ENCODE measurements at places on chromosomes 3 and 15. TPM values are rescaled to one million over a fixed set of nuclear protein-coding genes. Genes with fewer than 3 reads are reported as not detected.

RBPMS2 gene
- 0.91 TPM for total RNA-seq

AMT gene
- 0.32 TPM for total RNA-seq

DUOX2 gene
- total RNA-seq, result not detected

HYAL3 gene
- 3.0 TPM for total RNA-seq

CGNL1 gene
- 0.12 TPM for total RNA-seq

DNA sequence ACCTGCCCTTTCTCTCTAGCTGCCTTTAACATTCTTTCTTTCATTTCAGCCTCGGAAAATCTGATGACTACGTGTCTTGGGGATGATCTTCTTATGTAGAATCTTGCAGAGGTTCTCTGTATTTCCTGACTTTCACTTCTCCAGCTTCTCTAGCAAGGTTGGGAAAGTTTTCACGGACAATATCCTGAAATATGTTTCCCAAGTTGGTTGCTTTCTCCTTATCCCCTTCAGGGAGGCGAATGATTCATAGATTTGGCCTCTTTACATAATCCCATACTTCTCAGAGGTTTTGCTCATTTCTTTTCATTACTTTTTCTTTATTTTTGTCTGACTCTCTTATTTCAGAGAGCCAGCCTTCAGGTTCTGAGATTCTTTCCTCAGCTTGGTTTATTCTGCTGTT is 62.1 kb upstream of the CCDC54 start:
- peak; percentile 43 for DNase-seq

DNA sequence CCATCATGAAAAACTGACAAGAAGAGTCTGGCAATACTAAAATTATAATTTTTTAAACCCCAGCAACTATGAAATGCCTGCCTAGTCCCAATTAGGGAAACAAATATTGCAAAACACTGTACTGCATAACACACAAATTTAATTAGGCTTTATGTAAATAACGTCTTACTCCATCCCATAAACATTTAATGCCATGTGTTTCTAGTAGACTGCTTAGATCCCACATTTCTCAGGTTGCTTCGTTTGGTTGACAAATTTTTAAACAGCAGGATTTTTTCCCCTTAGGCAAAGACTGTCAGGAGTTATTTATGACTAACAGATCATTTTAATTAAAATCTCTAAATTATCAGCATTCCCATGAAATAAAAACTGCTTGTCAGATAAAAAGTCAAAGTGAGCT is 29.9 kb downstream of the EIF2AK4 start:
- DNase-seq, result peak; percentile 24

DNA sequence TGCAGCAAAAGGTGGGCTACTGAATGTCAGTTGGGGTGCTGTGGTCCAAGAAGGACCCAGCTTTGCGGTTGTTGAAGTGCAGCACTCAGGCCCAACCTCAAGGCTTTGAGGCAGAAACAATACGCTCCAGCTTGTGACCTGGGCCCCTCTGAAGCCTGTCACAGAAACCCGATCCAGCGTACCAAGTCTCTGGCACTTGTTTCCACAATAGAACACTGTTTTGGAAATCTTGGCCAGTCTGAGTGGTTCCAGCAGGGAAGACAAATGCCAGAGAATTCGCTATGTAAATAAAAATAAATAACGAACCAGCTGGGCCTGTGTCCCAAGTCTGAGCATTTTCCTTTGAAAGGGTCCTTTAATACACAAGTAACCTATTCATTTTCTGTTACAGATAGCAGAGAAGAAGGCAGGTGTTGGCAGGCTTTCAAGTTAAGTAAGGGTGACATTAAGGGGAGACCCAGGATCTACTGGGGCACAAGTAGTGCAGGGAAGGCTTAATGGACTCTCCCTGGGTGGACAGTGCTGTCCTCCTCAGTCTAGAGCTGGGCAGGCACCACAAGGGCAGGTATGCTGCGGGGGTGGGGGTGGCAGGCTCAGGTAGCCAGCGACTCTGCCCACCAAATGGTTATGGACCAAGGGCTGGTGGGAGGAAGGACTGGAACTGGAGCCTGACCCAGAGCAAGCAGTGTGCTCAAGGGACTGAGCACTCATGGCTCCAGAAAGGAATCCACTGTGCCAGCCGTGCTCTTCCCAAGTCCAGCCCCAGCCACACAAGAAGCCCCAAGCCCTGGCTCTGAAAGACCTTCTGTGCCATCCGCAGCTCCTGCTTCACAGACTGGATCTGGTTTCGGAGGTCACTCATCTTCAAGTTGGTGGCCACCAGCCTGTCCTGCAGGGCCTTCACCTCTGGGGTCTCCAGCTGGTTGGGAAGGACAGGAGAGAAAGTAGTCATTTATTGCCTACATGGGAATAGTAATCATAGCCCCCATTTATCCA is 26.3 kb downstream of the CCDC13 start:
- peak; percentile 30 for DNase-seq

GRCh38 chr3:51681453-51681852 is 10.4 kb downstream of the TEX264 start:
- DNase-seq, result peak; percentile 22

DNA sequence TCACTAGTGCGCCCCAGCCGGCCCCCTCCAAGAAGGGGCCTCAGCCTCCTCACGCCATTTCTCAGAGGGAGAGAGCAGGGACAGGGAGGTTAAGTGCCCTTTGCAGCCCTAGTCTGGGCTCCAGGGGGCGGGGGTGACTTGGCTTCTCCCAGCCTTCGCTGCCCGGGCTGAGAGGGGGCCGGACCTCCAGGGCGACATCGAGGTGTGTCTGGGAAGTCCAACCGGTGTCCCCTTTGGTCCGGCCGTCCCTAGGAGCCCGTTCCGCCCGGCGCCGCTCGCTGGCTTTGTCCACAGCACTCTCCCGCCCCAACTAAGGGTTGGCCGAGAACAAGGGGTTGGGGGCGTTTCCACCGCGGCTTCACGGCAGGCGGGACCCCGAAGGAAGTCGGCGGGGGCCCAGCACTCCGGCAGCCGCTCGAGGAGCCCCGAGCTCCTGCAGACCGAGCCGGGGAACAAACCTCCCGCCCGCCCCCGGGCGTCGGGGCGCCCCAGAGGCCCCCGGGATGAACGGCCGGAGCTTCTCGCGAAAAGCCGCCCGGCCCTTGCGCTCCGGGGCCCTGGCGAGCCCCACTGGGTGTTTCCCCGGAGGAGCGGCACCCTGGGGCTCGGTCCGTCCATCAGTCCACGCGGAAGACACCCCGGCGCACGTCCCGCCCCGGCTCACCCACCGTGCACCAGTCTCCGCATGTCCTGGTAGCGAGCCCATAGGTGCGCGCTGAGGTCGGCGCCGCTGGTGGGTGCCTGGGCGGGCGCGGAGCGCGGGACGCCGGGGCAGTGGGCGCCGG is 627 bp downstream of the NT5DC2 start:
- DNase-seq, result peak; percentile 37

- peak; percentile 28 for DNase-seq
Measured at GRCh38 chr3:125194061-125194848, 18.3 kb downstream of the SLC12A8 start.

DNA sequence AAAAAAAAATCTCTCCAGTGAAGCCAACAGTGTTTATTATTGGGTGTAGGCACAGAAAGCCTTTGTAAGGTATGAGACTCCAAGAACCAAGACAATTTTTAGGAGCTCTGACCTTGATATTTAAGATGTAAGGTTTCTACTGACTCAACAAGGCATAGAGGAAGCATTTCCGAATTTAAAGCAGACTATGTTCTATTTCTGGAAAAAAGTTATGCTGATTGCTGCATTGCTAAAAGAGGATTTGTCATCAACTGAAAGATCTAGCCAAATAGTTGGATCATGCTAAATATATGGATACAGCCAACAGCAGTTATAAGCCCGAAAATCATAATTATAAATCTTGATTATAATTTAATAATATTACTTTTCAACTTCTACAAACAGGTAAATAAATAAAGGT is 53.3 kb upstream of the MELTF start:
- no peak for DNase-seq

DNA sequence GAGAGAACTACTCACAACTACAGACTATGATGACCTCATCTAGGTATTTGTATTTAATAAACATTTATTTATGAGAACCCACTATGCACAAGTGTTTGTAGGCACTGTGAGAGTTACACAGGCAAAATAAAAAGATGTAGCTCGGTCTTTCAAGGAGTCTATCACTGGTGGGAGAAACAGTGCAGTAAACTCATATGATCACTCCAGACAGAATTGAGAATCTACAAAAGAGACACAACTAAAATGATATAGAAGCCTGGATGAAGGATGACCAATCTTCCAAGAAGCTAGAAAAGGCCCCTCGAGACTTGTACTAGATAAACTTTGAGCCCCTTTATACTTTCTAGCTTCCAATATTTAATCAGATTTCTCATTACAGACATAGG is 70.2 kb upstream of the ZBTB20 start:
- DNase-seq, result no peak

- DNase-seq, result no peak
Measured at GRCh38 chr3:132553826-132554225, 43.2 kb upstream of the ACKR4 start.

- DNase-seq, result no peak
Measured at GRCh38 chr3:66433522-66433782, 67.4 kb downstream of the LRIG1 start.

DNA sequence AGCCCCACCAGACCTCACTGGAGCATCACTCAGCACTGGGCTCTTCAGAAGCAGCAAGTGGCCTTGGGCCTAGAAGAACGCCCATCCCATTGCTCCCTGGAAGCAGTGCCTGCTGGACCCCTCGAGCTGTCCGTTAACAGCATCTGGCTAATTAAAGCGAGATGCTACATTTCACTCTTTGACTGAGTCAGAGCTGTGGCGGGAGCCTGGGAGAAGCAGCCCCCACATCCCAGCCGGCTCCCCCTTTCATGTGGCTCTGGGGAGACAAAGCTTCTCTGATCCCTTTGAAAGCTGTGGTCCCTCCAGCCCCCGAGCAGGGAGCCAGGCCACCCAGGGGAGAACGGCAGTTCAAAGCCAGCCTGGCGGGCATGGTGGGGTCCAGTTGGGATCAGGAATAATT is 103.7 kb downstream of the MEGF11 start:
- DNase-seq, result no peak

DNA sequence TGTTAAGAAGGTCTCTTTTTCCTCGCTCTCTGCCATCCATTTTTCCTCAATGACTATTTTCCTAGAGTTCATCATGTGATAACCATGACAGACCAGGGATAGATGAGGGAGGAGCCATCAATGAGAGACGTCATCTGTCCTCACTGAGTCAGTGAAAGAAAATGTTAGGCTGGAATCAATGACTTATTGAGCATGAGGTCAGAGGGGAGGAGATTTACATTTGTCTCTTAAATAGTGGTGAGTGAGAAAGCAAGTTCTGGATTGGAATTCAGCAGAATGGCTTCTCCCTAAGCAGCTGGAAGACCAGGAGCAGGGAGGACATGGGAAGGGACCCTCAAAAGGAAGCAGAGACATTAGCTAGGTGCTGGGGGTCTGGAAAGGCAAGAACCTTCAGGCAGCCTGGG is 28.2 kb upstream of the USP3 start:
- peak; percentile 90 for DNase-seq

GRCh38 chr15:28114721-28115622 is 15.9 kb upstream of the OCA2 start:
- no peak for DNase-seq

DNA sequence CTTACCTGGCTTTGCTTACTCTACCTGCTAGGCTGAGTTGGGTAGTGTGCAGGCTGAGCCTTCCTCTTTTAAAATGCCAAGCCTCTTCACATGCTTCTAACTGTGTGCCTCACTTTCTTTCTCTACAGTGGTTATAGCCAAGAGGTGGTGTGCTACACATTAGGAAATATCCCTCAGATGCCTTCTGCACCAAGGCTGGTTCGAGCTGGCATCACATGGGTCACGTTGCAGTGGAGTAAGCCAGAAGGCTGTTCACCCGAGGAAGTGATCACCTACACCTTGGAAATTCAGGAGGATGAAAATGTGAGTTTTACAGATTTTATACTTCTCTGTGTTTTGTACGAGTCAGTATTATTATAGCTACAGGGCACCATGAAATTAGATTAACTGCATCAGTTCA is 117.8 kb downstream of the GHSR start:
- no peak for DNase-seq

DNA sequence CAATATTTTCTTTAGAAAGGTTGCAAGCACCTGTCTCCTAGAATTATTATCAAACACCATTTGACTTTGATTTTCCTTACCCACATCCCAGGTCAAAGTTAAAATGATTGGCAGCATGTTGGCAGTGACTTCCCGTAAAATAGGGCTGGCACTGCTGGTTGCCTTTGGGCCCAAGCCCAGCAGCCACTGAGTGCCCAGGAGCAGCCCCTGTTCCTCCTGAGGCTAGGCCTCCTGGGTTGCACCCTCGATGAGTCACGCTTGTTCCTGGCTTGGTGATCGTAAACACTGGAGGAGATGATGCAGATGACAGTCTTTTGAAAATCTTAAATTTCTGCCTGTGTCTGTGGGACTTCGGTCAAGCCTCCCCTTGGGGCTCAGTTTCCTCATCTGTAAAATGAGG is 290.0 kb downstream of the TLE3 start:
- DNase-seq, result peak; percentile 90

DNA sequence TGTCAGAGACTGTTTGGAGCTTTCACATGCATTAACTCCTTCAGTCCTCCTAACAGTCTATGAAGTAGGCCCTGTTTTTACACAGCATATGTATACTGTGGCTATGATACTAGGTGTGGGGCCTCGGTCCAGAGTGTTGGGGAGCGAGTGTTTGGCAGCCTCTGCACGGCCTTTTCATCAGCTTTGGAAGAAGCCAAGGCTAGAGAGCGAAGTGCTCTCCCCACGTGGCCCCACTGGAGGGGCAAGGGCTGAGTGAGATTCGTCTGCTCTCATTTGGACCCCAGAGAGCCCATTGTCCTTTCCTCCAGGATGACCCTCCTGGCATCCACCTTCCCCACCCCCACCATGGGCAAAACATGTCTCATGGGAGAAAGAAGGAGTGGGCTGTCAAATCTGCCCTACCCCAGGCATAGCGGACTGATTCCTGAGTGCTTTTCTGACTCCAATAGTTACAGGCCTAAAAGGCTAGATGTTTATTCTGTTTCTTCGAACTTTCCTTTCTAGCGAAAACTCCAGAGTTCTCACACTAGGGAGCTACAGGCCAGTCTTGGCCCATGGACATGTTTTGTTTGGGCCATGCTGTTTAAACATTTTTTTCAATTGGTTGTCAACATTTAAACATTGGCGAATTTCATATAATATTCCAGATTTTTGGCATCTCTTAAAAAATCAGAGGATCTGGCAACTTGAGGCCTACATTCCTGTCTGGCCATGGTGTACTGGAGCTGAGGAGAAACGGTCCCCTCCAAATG is 76.0 kb downstream of the EEFSEC start:
- DNase-seq, result no peak

GRCh38 chr3:136658946-136659682 is 93.1 kb downstream of the STAG1 start:
- DNase-seq, result peak; percentile 44

DNA sequence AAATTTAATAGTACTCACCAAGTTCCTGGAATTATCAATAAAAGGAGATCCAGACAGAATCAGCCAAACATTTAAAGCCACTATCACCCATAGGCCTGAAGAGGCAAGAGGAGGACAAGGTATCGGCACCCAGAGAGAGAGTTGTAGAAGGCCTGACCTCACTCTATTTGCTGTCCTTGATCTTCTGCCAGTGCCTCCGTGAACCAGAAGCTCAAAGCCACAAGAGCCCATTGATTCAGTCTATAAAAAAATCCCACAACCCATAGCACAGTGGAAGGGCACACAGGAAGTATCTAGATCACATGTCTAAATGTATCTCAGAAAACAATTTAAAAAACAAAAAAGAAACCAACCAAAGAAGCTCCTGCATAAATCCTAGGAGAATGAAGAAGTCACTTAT is 68.6 kb upstream of the FAM174B start:
- no peak for DNase-seq
